Fibroblast of mammary gland (primary cell): ENCODE measurements at places on chromosomes 11 and 22.
A peak's percentile ranks its signal among the peaks of the same experiment; 100 is the strongest.

DNA sequence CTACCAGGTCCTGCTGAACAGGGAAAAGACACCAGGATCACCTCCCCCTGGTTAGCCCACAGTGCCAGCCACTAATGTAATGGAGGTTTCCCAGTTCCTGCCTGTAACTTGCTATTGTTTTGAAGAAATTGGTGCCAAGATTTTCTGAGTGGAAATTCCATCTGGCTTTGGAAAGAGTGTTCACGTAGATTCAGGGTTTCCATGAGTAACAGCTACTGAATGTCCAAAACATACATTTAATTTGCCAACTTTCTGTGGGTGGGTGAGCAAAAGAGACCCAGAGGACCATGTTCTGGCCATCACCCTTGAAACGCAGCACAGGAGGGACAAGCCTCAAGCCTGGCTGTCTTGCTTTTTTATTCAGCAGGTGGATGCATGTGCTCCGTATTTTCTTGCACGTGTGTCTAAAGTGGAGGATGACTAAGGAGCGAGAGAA, 8.8 kb upstream of the DKK3 start:
- DNase-seq, result peak; percentile 89

DNA sequence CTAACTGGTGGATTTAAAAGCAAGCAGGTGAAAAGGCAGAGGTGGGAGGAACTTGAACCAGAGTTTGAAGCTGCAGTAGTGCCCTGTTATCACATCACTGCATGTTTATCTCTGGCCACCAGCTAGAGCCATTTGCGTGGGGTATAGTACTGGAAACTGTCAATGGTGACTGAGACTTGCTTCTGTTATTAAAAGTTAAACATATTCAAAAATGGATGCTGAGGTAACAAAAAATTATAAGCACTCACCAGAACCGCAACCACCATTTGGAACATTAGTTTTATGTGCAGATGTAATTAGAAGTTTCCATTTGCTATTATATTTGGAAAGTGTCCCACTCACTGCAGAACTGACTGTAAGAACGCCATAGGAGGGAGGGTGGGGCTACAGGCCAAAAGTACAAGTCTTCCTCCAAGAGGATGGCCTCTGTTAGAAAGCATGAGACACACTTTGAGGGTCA, 1.2 kb upstream of the CD59 start:
- peak; percentile 49 for DNase-seq

DNA sequence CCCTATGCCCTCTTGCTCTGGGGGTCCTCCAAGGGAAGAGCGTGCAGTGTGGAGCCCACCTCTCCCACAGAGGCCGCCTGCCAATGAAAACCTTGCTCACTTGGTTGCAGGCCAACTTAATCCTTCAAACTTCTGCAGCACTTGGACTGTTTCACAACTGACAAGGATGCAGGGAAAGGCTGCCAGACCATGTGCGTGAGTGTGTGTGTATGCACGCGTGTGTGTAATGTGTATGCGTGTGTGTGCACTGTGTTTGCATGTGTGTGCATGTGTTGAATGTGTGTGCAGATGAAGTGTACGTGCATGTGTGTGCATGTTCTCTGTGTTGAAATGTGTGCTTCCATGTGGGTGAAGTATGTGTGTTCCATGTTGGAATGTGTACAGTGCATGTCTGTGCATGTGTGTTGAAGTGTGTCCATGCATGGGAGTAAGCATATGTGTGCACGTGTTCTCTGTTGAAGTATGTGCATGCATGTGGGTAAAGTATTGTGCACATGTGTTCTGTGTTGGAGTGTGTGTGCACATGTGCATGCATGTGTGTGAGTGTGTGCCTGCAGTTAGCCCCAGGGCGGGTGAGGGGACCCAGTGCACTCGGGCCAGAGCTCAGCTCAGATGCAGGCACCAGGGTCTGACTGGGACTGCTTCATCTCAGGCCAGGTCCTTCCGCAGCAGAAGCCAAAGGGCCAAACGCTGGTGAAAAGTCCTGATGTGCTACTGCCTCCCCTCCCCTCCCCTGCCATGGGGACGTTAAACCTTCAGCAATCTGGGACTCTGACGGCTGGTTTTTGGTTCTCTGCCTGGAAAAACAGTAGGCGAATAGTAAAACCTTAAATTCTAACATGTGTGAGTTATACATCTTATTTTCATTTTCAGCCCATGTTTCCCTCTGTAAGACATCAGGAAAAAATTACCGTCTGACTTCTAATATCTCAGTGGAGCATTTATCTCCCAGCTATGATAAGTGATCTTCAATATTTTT, 72.0 kb downstream of the FLI1 start:
- DNase-seq, result peak; percentile 39

DNA sequence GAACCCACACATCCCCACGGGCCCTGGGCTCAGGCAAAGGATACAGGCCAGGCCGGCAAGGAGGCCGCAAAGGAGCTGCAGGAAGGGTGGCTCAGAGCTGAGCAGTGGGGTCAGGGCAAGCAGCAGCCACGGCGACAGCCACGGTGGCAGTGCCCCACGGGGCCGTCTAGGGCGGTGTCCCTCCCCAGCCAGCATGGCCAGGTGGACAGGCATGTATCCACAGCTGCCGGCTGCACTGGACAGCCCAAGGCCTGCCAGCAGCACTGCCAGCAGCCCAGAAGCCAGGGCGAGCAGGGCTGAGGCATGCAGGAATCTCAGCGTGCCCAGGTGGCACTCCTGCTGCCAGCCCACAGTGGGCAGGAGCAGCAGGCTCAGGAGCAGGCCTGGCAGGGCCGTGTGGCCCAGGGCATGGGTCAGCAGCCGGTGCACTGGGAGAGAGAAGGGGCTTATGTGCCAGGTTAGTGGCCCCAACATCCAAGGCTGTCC, 3.9 kb downstream of the RHBDD3 start:
- no peak for DNase-seq

DNA sequence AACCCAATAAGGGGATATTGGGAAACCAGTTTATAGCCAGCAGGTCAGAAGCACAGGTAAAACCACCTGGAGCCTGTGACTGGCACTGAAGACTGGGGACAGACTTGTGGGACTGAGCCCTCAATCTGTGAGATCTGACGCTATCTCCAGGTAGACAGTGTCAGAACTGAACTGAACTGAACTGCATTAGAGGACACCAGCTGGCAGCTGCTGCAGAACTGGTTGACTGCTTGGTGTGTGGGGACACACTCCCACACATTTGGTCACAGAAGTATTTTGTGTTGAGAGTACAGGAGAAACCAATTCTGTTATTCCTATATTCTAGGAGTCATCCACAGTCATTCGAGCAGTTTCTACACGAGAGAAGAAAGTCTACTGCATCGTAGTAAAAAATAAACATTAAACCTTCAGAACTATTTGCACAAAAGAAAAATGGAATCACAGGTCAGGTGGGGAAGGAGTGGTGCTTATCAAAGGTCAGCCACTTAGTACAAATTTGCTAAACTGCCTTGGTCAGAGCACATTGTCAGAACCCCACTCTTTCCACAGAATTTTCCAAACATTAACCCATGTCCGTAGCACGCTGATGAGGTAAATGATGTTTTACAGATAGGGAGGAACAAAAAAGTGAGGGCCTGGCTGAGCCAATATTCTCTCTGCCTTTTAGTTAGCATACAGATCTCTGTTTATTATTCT, 77.2 kb downstream of the SIK3 start:
- DNase-seq, result no peak

DNA sequence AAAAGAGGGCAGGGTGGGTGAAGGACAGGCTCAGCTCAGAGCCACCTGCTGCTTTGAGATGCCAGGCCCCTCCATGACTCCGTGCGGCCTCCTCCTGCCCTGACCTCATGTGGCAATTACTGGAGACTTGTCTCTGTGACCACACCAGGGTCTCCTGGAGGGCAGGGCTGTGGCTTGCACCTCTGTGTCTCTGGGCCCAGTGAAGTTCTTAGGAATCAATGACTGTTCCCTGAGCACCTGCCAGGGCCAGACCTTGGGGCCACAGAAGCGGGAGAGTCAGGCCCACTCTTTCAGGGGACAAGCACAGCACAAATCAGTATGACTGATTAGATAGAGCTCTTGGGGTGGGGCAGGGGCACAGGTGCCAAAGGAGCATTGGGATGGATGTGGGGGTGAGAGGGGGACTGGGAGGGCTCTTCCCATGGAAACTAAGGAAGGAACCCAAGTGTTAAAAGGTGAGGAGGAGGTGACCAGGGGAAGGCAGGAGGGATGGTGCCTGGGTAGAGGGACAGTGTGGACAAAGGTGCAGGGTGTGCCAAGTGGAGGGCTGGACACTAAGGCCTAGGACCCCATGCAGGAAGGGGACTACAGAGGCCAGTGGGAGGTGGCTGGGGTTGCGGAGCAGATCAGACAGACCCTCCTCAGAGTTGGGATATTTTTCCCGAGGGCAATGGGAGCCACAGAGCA, 77.3 kb upstream of the SHISAL1 start:
- DNase-seq, result no peak

DNA sequence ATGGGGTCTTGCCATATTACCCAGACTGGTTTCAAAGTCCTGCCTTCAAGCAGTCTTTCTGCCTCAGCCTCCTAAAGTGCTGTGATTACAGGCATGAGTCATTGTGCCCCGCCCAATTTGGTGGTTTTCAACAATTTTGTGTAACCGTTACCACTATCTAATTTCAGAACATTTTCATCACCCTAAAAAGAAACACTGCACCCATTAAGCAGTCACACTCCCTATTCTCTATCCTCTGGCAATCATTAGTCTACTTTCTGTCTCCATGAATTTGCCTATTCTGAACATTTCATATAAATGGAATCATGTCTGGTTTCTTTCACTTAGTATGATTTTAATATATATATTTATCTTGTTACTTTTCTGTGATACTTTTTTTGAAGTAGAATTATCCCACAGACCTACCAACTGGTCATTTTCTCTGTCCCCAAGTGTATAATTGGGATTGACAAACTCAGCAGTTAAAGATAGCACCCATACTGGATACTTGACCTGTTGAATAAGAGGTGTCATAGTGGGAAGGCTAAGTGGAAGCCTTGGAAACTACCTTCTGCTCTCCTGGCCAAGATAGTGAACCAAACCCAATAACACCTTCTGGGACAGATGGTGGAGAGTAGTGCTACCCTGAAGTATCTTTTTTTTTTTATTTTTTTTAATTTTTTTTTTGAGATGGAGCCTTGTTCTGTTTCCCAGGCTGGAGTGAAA, 64.8 kb downstream of the STIM1 start:
- DNase-seq, result peak; percentile 87

DNA sequence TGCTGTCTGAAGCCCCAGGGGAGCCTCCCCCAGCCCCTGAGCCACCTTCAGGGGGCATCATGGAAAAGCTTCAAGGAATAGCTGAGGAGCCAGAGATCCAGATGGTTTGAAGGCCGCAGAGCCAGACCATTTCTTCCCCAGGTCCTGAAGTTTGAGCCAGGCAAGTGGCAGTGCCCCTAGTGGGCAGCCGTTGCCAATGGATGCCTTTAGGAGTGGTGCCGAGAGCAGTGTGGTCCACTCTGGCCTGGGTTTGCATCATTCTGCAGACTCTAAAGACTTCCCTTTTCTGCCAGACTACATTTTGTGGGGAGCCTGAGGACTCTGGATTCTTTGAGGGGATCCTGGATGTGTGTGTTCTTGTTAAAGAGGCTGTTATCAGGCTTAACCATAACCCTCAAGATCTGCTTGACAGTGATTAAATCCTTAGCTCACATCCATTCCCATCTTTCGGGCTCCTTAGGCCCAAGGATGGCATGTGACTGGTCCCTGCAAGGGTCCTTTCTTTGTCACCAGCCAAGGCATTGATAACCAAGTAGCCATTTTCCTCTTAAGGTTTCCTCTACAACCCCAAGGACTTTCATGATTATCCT, 13.1 kb downstream of the HINFP start:
- DNase-seq, result no peak

DNA sequence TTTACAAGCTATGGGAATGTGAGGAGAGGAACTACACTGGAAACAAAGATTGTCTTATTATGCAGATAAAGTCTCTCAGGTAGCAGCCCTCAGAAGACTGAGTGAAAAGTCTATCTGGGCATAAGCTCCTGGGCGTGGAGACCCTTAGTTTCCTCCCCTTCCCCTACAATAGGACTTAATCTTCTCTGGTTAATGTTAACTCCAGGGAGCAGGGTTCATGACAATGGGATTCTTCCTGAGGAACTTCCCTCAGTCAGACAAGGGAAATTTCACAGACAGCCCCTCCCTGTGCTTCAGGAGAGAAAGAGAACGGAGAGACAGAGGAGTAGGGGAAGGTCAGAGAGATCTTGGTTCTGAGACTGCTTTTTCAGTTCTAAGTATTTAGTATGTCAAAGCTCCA, 1428.6 kb downstream of the LRRC4C start:
- DNase-seq, result no peak

- no peak for DNase-seq
These were observed 2.6 kb downstream of the GRK2 start for GRCh38 chr11:67268962-67269268.

- no peak for DNase-seq
These were observed 23.4 kb upstream of the GRK3 start for GRCh38 chr22:25540908-25541660.

DNA sequence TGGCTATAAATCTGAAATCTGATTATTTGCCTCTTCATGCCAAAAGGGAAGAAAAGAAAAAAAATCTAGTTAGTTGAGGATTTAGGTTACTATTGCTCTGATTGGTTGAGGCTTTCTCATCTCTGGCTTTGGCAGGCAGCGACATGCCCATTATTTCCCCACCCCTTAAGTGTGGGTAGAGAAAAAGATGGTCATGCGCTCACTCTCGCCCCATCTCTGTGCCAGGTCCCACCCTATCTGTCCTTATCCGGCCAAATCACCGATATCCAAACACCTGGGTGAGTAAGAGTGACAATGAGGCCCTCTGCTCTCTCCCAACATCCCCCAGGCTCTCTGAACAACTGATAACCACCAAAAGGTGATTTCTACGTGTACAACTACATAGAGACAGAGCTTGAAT, 31.2 kb upstream of the SNX19 start:
- DNase-seq, result no peak
